AG20443 (cell line): ENCODE measurements at places on chromosomes 5 and 9.

GRCh38 chr5:179828756-179829421 is 8.2 kb downstream of the SQSTM1 start:
- DNase-seq = no peak

- no peak for DNase-seq
Measured at GRCh38 chr9:95980262-95981125, 105.0 kb downstream of the ERCC6L2 start.

DNA sequence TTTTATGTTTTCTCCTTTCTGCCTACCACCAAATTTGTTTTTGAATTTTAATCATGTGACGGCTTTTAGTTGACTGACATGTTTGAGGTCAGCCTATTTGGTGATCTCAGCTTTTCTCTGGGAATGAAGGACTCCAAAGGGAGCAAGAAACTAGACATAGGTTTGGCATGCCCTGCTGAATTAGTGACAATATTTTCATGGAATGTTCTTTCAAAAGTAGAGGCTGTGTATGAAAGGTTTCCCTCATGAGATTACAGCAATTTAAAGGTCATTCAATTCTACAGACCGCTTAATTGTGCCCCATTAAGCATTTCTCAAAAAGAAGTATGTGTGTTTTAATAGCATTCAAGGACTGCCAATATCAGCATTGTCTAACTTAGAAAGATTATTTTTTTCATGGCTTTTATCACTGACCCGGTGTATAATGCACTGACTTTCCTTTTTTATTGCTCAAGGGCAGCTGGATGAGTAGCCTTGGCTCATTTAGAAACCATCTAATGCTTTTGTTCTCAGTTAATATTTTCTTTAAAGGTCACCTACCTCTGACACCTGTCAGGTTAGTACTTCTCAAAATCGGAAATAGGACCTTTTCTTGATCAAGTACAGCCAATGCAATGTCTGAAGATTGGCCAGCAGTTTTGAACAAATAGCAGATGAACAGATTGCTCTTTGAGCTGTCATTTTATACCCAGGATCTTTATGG is 8.1 kb upstream of the MLLT3 start:
- DNase-seq = peak; percentile 35

GRCh38 chr5:59483971-59484472 is 409.5 kb downstream of the PDE4D start:
- DNase-seq = no peak

DNA sequence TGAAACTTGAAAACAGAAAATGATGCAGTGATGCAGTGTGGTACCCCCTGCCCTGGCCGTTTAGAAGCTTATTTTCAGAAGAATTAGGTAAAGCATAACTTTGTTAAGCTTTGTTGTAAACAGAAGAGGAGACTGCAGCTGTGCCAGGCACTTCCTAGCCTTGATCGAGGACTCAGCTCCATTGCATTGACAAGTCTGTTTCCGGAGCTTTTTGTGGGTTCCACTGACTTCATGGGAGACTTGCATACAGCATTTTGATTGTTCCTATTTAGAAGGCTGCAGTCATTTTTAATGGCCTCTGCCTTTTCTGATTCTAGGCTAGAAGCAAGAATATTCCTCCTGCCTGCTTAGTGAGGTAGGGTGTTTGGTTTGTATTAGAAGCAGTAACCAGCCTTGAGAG is 12.3 kb downstream of the MVB12B start:
- no peak for DNase-seq

GRCh38 chr5:55042886-55043285 is 18.8 kb downstream of the GZMK start:
- no peak for DNase-seq

GRCh38 chr5:33035851-33036527 is 324.9 kb downstream of the NPR3 start:
- no peak for DNase-seq

GRCh38 chr9:122370303-122370702 is 521 bp upstream of the PTGS1 start:
- no peak for DNase-seq

- DNase-seq = peak; percentile 5
Measured at GRCh38 chr5:1555808-1556731, 32.3 kb upstream of the LPCAT1 start.

DNA sequence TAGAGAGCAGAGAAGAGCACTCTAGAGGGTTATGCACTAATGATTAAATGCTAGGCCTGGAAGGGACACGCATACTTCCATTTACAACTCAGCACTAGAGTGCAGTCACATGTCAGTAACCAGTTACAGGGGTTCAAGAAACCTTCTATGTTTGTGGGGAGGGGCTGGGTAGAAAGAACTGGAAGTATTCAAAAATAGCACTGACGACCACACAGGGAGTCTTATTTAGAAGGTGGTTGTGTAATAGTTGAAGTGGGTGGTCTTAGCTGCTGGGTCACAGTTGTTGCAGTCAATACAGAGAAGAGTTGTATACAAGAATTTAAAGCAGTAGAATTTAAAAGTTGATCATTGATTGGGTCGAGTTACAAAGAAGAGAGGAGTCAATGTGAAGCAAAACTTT is 15.4 kb downstream of the AOPEP start:
- DNase-seq = no peak
